Activated CD4-positive, alpha-beta T cell treated with anti-CD3 and anti-CD28 coated beads for 36 hours (primary cell): ENCODE measurements at places on chromosomes 4 and X. TPM values are rescaled to one million over a fixed set of nuclear protein-coding genes. Genes with fewer than 3 reads are reported as not detected.
A peak's percentile ranks its signal among the peaks of the same experiment; 100 is the strongest.

DNA sequence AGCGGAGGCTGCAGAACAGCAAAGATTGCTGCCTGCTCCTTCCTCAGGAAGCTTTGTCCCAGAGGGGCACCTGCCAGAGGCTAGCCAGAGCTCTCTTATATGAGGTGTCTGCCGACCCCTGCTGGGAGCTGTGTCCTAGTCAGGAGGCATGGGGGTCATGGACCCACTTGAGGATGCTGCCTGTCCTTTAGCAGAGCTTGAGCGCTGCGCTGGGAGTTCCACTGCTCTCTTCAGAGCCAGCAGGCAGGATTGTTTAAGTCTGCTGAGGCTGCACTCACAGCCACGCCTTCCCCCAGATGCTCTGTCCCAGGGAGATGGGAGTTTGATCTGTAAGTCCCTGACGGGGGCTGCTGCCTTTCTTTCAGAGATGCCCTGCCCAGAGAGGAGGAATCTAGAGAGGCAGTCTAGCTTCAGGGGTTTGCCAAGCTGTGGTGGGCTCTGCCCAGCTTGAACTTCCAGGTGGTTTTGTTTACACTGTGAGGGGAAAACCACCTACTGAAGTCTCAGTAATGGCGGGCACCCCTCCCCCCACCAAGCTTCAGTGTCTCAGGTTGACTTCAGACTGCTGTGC, 10.9 kb downstream of the DCK start:
- DNase-seq = peak; percentile 79

DNA sequence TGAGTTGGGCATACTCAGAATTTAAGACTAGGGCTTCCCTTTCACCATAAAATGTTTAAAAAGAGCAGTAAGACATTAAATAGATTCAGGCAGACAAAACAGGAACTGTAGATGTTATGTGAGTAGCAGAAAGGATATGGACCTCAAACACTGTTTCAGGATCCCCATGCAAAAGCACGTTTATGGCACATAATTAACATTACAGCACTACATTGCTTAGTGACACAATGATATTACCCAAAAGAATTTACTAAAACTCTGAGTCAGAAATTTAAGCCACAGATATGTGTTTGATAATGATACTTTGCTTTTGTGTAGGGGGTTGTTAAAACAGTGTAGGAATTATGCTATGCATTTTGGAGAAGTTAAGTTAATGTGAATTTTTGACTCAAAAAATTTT, 266.3 kb downstream of the PDGFC start:
- no peak for DNase-seq

DNA sequence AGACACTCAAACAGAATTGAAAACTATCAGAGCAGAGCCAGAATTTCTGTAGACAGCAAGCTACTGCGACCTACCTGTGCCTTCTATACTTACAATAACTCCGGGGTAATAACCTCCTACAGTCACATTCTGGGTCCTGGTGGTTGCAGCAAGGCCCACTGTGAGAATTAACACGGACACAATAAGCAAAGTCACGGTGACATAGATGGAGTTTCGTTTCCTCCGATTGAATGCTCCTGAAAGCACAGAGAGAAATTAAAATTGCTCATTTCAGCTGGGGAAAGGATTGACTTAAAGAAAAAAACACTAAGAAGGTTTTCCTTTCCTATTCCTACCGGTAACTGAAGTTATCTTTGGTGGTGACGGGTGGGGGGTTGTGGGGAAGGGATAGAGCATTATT, 7.0 kb downstream of the TMEM255A start:
- DNase-seq = no peak

DNA sequence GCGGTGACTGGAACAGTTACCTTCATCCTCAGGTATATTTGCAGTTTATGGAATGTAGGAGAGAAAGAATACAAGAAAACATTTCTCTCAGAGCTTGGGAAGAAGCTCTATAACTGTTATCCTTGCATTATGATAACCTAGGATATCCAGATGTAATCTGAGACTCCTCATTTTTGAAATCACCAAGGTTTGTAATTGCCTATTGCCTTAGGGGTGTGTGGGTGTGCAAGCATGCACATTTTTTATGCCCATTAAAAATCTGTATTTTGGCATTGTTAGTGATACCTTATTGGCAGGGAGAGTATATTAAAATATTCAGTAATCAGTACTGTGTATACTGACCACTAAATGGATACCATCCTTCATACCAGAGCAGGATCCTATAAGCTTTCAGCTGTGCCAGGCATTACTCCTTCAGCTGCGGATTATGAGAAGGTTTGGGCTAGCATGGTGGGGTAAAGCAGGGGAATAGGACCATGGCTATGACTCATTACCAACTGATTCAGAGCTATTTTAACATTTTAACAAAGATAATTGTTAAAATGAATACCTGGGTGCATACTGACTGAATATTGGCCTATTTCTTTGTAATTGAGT, 8.3 kb downstream of the SEC24B start:
- DNase-seq = no peak

DNA sequence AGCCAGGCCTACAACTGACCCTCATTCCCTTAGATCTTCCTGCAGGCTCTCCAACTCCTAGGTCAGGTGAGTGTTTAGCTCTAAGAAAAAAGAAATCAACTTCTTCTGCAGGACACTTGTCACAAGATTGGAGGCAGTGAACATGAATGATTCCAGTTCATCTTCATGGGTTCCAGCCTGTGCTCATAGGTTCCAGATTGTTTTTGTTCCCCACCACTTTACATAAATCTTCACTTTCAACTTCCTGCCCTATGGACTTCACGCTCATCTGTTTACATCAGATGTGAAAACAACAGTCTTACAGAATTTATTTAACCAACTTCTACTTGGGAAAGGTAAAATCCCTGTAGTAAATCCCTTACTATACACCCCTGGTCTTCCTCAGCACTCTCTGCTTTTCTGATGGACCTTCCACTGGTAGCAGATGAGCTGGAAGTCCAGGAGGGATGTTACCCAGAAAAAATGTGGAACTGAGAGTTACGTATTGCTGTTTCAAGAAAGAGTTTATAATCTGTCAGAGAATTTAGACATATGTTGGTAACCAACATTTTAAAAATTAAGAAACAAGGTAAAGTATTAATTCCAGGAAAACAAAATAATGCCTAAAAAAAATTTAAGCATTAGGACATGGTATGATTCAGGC, 62.4 kb downstream of the ANAPC10 start:
- DNase-seq = no peak

- DNase-seq = no peak
Observed at GRCh38 chr4:82975792-82976191, 34.8 kb downstream of the LIN54 start.

GRCh38 chrX:17692709-17693346, 44.5 kb upstream of the SCML1 start:
- no peak for DNase-seq

DNA sequence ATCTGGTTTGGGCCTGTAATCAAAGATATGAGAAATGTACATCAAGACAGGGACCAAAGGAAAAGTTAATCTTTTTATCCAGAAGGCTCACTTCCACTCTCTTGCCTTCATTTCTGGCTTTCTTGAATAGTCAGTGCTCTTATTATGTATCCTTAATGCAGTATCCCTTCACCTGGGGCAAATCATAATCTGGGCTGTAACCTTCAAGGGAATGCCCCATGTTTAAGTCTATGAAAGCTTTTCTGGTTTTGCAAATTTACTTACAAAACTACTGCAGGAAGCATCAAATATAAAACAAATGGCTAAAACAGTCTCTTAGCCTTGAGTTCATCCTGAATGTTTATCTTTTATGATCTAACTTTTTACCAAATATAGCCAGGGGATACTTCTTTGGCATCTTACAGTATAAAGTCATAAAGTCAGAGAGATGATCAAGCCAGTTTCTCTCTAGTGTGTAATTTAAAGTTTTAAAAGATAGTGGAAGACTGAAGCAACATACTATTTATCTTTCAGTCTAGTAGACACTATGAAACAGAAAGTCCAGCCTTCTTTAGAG, 1214.8 kb downstream of the STIM2 start:
- no peak for DNase-seq

DNA sequence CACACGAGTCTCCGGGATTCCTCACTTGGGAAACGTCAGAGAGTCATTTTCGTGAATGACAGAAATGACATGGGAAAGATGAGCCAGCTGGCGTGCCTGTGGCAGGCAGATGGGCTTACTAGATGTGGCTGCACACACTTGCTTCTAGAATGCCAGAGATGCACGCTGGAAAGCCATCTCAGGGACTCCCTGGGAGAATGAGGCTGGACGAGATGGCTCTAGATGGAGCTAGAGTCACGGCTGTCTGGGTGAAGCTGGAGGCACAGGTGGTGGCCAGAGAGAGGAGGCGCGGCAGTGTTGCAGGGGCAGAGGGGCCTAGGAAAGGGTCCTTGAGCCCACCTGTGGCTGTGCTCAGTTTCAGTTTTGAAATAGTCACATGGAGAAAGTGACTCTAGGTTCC, 26.0 kb downstream of the TKTL1 start:
- DNase-seq = peak; percentile 27

- peak; percentile 34 for DNase-seq
Observed at GRCh38 chr4:100848841-100849240, 331.0 kb upstream of the EMCN start.

The MAP9 gene
- 8.0 TPM for total RNA-seq

The EDA gene
- 0.73 TPM for total RNA-seq

The DDIT4L gene
- 0.60 TPM for total RNA-seq

The TACR3 gene
- total RNA-seq = not detected
